ENCODE measurements at places on chromosomes 2 and 18.
A peak's percentile ranks its signal among the peaks of the same experiment; 100 is the strongest.

DNA sequence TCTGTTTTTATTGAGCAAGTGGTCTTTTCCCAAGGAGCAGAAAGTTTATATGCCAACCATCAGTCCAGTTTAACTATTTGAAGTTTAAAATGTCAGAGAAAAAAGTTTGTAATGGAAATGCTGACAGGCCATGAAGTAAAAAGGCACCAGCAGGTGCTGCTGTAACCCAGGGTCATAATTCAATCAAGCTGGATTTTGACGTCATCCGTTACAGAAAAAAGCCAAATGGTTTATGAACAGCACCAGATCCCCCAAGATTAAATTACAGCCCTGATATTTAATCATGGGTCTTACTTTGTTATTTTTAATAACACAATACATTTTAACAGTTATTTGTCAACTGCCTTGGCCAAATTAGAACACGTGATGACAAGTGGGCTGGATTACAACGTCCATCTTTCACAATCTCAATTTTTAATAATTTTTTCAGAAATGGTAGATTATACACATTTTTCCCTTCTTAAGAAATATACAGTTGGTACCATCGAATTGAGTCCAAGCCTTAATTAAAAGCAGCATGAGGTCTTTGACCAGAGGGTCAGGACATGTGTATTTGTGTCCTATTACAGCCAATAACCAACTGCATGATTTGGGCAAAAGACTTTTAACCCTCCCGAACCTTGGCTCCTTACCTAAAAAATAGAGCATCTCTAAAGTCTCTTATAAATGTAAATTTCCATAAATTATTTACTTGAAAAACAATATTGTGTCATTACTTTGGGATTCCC is 10.0 kb downstream of the TCF4 start:
- no peaks in the 10 kb centered on the region for H3K36me3 ChIP-seq
- H3K4me3 ChIP-seq = no peak overlapping the region
- H3K27ac ChIP-seq = no peak overlapping the region
- H3K4me1 ChIP-seq = peaks cover 3% of the 10 kb centered on the region
- DNase-seq = no peak

GRCh38 chr2:227473122-227473461 is 1.1 kb downstream of the AGFG1 start:
- H3K36me3 ChIP-seq = no peaks in the 10 kb centered on the region
- no peak for DNase-seq
- peaks cover 10% of the 10 kb centered on the region for H3K4me1 ChIP-seq
- H3K27me3 ChIP-seq = no peaks in the 10 kb centered on the region
- H3K4me3 ChIP-seq = peak overlapping the region; percentile 90

DNA sequence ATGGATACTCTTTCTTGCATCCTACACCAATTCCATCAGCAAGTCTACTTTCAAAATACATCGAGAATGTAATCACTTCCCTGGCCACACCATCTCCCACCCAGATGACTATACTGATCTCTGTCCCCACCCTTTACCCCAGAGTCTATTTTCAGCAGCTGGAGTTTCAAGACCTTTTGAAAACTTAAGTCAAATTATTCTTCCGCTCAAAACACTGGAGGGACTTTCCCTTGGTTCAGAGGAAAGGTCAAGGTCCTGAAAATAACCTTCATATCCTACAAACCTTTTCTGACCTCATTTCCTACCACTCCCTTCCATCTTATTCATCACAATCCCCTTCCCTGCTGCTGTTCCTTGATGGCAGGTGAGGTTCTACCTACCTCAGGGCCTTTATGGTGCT is 58.8 kb upstream of the LYPD6 start:
- no peak overlapping the region for H3K27ac ChIP-seq
- no peaks in the 10 kb centered on the region for H3K36me3 ChIP-seq
- H3K27me3 ChIP-seq = no peaks in the 10 kb centered on the region
- no peak overlapping the region for H3K4me3 ChIP-seq
- no peaks in the 10 kb centered on the region for H3K4me1 ChIP-seq

DNA sequence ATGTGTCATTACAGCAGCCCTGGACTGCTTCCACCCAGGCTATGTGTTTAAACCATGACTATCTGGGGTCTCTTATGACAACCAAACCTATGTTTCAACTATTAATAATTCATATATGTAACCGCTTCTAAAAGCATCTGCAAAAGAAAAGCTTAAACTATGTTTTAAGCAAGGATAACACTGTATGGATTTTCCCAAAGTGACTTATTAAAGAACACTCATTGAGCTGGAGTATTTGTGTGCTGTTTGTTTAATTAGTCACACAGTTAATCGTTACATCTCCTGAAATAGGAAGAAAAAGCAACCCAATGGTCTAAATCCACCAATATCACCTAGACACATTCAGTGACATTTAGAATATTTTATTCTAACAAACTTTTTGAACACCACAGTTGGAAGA is 51.3 kb downstream of the TMEM163 start:
- no peaks in the 10 kb centered on the region for H3K27me3 ChIP-seq
- DNase-seq = no peak
- peaks cover 9% of the 10 kb centered on the region for H3K4me1 ChIP-seq
- no peak overlapping the region for H3K4me3 ChIP-seq

DNA sequence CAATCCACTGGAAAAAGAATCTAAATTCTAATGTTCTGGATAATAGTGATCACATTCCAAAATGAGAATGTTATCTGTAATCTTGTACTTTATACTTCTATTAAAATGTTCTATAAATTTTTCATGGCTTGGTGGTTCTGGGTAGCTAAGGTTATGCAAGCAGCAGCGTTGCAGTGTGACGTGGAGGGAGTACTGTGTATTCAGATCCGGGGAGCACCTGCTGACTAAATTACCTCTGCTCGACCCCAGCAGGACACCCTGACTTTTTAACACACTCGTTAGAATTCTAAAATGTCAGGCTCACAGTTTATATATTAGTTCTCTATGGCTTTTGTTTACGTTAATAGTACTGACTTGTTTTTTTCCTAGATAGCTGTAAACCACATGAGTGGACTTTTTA is 13.0 kb downstream of the ATIC start:
- no peaks in the 10 kb centered on the region for H3K36me3 ChIP-seq
- H3K4me3 ChIP-seq = no peak overlapping the region
- no peak overlapping the region for H3K27ac ChIP-seq
- no peaks in the 10 kb centered on the region for H3K4me1 ChIP-seq

All from testis (tissue), 5 donors.